ENCODE measurements at places on chromosomes 12 and 14. TPM values are rescaled to one million over a fixed set of nuclear protein-coding genes. Genes with fewer than 3 reads are reported as not detected.

The TESPA1 gene
- total RNA-seq: not detected

- DNase-seq: no peak
Observed at GRCh38 chr12:32512379-32512778, 113.0 kb downstream of the FGD4 start.

The ZNF891 gene
- 0.93 TPM for total RNA-seq

The LHX5 gene
- total RNA-seq: 0.05 TPM

GRCh38 chr12:124363353-124363965 is 68.6 kb downstream of the RFLNA start:
- DNase-seq: peak; percentile 56

- no peak for DNase-seq
Observed at GRCh38 chr12:79926951-79927350, 7.9 kb downstream of the PPP1R12A start.

The CMA1 gene
- total RNA-seq: not detected

- no peak for DNase-seq
Observed at GRCh38 chr14:87698481-87698880, 294.5 kb downstream of the GALC start.

GRCh38 chr14:96588410-96589257 is 86.5 kb downstream of the PAPOLA start:
- DNase-seq: peak; percentile 18

The TEAD4 gene
- total RNA-seq: 24.7 TPM

DNA sequence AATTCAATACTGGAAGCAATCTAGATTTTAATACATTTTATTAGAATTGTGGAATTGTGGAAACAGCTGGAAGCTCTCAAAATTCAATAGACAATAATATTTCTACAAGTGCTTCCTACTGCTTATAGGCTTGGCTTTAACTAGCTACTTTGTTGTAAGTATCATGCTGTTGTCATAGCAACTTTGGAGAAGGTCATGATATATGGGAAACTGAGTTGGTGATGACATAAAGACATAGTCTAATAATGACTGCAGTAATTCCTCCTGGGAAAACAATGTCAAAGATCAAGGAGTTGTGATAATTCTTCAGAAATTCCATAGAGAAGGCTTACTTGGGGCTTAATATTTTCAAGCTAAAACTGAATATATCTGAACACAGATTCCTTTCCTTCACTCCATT is 266.6 kb downstream of the KIF21A start:
- DNase-seq: no peak

GRCh38 chr12:120402217-120402616 is 33.3 kb upstream of the MSI1 start:
- DNase-seq: no peak

DNA sequence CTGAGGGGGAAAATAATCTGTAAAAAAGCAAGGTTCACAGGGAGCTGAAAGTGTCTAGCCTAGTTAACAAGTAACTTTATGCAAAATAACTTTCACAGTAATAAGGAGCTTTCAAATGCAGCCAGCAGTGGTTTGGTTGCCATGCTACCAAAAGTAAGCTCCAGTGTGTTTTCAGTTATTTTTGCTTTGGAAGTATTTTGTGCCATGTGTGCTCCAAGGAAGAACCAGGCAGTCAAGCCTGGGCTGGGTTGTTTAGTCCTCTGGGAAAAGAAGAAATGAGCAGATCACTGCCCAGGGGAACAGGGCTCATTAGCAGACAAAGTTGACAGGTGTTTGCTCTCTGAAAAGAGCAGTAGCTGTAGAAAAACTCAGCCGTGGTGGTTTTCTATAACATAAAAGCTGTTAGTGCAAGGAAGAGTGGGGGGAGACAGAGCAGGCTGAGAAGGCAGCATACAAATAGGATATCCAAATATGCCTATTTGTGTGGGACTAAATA is 92.8 kb upstream of the TMTC2 start:
- no peak for DNase-seq

DNA sequence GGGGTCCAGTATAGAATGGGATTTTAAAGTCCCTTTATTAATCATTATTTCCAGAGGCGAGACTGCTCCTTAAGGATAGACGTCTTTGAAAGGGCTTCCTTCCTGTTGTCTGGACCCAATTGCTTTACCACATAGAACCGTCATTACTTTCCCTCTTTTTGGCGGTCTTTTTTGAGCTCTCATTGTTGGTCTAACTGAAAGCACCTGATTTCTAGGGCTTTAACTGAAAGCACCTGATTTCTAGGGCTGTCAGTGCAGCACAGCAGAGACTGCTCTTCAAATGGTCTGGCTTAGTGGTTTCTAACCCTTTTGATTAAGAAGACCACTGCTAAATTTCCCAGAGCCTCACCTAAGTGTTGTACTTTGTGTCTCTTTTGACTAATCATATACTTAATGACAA is 95.8 kb downstream of the PRKCH start:
- no peak for DNase-seq

DNA sequence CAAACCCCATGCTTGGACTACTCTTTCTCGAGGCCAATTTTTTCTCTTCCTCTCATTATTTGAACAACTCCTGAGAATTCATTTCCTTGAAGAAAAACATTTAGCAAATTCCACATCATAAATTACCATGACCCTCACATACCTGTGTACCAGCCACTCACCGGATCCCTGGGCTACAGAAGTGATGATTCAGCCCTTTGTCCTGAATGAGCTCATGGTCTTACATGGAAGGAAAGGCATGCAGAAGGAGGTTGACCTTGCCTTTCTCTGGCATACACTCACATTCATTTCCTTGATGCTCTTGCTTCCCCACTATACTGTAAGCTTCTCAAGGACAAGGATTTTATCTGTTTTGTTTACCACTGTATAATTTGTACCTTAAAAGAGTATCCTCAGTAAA is 191.5 kb downstream of the SLC5A8 start:
- DNase-seq: peak; percentile 18

DNA sequence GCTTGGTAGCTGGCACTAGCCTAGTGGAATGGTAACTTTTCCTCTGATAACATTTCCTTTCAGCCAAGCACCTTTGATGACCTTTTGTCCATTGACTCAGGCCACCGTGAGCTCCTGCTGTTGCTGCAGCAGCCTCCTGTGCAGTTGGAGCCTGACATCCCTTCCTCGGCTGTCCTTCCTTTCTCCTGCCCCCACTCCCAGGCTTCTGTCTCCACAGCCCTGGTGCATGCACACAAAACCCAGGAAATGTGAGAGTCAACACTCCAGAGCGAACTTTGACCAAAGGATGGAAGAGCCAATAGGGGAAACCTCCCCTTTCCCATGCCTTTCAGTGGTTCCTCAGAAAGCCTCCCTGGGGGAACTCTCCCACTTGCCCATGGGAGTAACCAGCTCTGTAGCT is 115.0 kb downstream of the TMEM260 start:
- no peak for DNase-seq

The GYS2 gene
- total RNA-seq: not detected

The FLVCR2 gene
- 15.8 TPM for total RNA-seq

DNA sequence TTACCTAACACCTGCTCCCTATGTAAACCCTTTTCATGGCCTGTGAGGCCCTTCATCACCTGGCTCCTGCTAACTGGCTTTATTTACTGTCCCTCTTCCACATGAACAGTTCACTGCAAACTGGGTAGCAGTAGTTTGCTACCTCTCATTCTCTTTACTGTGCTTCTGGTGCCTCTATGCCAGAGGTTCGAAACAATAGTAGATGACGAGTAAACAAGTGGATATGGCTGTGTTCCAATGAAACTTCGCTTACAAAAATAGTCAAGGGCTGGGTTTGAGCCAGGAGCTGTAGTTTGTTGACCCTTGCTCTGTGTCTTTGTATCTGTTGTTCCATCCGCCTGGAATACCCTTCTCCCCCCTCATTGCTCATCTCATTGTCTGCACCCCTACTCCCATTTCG is 233.6 kb upstream of the RMST start:
- no peak for DNase-seq

The BHLHE41 gene
- total RNA-seq: 0.85 TPM

DNA sequence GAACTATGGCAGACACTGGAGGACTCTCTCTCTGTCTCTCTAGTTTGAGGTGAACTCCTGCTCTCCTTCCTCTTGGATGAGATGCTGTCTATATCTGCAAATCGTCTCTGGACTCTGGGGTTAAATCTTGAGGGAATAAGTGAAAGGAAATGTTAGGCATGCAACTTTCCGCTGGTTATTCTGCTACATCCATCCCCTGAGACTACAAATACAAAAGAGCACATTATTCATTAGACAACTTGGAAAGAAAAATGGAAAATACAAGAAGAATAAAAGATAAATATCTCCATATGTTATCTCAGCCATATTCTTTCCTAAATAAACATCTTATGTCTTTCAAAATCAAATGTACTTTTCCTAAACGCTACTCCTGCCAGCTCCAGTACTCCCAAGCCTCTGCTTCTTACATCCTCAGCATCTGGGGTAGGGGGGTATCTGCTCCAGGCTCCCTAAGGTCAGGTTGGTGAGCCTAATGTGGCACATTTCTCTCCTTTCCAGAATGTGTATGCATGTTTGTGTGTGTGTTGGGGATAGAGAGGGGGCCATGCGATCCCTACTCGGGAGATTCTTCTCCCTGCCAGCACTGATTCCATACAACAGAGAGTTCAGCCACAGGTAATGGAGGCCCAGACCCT is 102.9 kb upstream of the FSCB start:
- DNase-seq: no peak

Measured in dermis blood vessel endothelial cell (primary cell).